ENCODE measurements at places on chromosomes 6 and 20.

GRCh38 chr6:144416773-144417172 is 131.6 kb downstream of the UTRN start:
- no peak for DNase-seq

- no peak for DNase-seq
Observed at GRCh38 chr20:31508517-31509244, 5.6 kb upstream of the HM13 start.

GRCh38 chr6:117674503-117674902 is 766 bp upstream of the NUS1 start:
- no peak for DNase-seq

GRCh38 chr6:104356197-104356596 is 503.5 kb downstream of the HACE1 start:
- DNase-seq, result no peak

DNA sequence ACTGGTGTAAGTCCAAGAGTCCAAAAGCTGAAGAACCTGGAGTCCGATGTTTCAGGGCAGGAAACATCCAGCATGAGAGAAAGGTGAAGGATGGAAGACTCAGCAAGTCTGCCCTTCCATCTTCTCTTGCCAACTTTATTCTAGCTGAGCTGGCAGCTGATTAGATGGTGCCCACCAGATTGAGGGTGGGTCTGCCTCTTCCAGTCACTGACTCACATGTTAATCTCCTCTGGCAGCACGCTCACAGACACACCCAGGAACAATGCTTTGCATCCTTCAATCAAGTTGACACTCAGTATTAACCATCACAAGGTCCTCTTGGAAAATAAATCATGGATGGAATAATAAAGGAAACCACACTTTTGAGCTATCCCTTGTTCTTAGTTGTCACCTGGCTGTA is 121.2 kb downstream of the MAP3K7 start:
- DNase-seq, result no peak

DNA sequence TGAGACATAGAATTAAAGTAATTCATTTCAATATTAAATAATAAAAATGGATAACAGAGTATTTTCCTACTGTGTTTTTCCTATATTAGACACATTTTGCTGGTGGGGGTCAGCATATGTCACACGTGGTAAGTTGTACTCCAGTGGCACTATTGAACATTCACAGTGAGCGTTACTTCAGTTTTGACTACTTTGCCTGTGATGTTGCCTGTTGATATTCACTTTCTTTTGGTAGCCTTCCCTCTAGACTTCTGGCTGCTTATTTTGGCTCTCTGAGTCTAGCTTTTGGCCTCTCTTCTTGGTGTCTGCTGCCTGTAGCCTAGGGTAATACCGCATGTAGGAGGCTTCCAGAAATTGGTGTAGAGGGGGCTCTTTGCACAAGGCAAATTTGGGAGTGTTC is 64.4 kb upstream of the TFB1M start:
- DNase-seq, result no peak

DNA sequence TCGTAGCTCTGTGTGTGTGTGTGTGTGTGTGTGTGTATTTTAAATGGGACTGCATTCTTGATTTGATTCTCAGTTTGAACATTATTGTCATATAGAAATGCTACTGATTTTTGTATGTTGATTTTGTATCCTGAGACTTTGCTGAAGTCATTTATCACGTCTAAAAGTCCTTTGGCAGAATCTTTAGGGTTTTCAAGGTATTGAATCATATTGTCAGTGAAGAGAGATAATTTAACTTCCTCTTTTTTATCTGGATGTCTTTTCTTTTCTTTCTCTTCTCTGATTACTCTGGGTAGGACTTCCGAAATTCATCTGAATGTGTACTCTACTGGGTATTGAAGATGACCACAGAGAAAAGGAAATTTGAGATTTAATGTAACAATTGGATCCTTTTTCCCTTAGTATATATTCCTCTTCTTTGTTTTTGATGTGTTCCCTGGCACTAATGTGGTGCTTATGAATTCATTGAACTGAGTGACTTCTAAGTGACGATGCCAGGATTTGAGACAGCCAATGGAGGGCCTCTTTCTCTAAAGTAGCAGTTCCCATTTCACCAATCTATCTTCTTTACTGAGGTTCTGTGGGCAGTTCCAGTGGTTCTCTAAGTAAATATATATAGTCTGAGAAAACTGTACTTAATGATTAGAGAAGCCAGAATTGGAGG is 47.6 kb downstream of the TNFAIP3 start:
- no peak for DNase-seq

- DNase-seq, result no peak
Observed at GRCh38 chr20:59726281-59726595, 121.9 kb downstream of the PHACTR3 start.

DNA sequence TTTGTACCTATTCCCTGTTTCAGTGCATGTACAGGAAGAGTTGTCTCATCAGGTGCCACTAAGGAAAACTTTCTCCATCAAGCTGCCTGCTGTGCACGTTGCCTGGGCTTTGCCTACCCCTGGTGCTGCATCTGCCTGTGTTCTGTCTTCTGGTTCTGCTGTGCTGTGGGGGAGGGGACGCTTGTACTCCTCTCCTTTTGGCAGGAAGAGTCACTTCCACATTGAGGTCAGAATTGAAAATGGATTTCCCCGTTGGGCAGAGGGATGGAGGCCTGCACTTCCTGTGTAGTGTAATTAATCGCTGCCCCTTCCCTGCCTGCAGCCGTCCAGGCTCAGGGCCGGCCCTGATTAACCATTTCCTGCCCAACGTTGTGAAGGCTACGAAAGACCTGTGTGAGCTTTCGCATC is 153.3 kb downstream of the SCML4 start:
- DNase-seq, result no peak

GRCh38 chr20:9329355-9330101 is 184.9 kb upstream of the LAMP5 start:
- no peak for DNase-seq

GRCh38 chr6:154632119-154632518 is 101.1 kb upstream of the SCAF8 start:
- DNase-seq, result no peak
